ENCODE measurements at places on chromosomes 1 and 21. TPM values are rescaled to one million over a fixed set of nuclear protein-coding genes. Genes with fewer than 3 reads are reported as not detected.
A peak's percentile ranks its signal among the peaks of the same experiment; 100 is the strongest.

DNA sequence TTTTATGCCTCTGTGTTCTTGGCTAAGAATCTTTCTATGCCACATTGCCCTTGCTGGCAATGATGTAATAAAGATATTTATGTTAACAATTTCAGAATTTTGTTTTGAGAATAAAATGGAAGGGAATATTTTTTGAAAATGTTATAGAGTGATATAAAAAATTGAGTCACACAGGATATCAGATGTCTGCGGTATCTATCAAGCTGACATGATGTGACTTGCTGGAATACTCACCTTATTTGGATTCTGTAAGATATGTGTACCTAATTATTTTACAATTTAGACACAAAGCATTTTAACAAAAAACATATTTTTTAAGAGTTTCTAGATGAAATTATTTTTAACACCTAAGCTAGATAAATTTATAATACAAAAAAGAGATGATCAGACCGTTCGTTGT lies 660.0 kb upstream of the B3GALT2 start:
- H3K27me3 ChIP-seq = no peaks in the 10 kb centered on the region
- H3K27ac ChIP-seq = no peak overlapping the region
- no peaks in the 10 kb centered on the region for H3K36me3 ChIP-seq
- no peak for DNase-seq
- no peak overlapping the region for H3K4me3 ChIP-seq

DNA sequence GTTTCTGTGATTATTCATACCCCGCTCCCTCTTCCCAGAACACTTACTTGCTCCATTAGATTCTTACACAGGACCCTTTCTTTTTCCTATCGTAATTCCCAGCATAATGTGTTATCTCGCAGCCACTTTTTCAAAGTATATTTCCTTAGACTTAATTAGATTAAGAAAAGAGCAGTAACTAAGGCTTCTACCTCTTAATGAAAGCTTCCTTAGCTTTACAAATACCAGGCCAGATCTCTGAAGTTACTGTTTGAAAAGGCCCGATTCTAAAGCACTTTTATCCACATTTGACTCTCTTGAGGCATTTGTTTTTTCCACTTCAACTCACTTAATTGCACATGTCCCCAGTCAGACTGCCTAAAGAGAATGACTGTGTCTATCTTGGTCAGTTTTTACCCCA lies 1264.3 kb upstream of the ADGRL2 start:
- H3K27ac ChIP-seq = no peak overlapping the region
- DNase-seq = no peak
- no peaks in the 10 kb centered on the region for H3K36me3 ChIP-seq
- no peak overlapping the region for H3K4me3 ChIP-seq
- H3K27me3 ChIP-seq = no peaks in the 10 kb centered on the region

The AVPR1B gene
- total RNA-seq = not detected

GRCh38 chr21:16159213-16159970 lies 429.6 kb downstream of the USP25 start:
- H3K27me3 ChIP-seq = no peaks in the 10 kb centered on the region
- no peaks in the 10 kb centered on the region for H3K4me1 ChIP-seq
- H3K27ac ChIP-seq = no peak overlapping the region
- H3K4me3 ChIP-seq = no peak overlapping the region

DNA sequence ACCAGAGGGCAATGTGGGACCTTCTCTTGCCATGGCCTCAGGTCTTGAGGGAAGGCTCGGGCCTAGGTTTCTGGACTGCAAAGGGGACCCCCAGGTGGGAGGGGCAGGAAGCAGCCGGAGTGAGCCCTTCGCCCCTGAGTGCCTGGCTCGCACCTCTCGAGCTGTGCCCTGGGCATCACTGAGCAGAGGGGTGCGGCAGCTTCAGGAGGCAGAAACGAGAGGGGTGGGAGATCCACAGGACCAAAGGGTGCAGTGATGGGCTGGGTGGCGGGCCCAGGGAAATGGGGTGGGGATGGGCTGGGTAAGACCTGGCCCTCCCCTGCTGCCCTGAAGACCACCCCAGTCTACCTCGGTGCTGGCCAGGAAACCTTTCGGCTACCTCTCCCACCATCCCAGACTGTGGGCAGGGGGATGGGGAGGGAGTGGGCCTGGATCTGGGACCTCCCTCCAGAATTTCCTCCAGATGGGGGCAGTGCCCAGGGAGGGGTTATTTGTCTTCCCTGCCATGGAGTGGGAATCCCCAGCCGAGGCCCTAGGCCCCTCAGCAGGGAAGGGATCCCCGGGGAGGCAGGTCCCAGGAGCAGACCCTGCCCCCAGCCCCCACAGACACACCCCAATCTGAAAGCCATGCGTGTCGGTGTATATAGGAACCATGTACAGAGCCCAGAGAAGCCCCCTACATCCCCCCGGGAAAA lies 21.3 kb downstream of the A3GALT2 start:
- peaks cover 25% of the 10 kb centered on the region for H3K36me3 ChIP-seq
- H3K4me1 ChIP-seq = no peaks in the 10 kb centered on the region
- H3K4me3 ChIP-seq = no peak overlapping the region
- no peaks in the 10 kb centered on the region for H3K27me3 ChIP-seq
- DNase-seq = no peak
- peak overlapping the region; percentile 32 for H3K27ac ChIP-seq

DNA sequence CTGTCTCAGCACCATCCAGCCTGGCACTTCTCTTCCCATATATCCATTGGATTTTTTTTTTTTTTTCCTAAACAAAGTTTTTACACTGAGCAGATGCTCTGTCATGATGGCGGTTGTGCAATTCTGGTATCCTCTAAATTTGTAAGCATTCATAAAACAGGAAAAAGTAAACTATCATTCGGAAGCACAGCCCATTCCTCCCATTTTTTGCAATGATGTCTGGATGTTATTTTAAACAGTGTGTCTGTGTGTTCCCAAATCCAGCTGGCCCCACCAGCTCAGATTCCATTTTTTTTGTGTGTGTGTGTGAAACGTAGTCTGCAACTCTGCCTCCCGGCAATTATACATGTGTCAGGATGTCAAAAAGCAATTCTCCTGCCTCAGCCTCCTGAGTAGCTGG lies 33.5 kb downstream of the PDPN start:
- H3K36me3 ChIP-seq = no peaks in the 10 kb centered on the region
- H3K4me3 ChIP-seq = no peak overlapping the region
- H3K27me3 ChIP-seq = no peaks in the 10 kb centered on the region
- H3K27ac ChIP-seq = no peak overlapping the region
- no peaks in the 10 kb centered on the region for H3K4me1 ChIP-seq

DNA sequence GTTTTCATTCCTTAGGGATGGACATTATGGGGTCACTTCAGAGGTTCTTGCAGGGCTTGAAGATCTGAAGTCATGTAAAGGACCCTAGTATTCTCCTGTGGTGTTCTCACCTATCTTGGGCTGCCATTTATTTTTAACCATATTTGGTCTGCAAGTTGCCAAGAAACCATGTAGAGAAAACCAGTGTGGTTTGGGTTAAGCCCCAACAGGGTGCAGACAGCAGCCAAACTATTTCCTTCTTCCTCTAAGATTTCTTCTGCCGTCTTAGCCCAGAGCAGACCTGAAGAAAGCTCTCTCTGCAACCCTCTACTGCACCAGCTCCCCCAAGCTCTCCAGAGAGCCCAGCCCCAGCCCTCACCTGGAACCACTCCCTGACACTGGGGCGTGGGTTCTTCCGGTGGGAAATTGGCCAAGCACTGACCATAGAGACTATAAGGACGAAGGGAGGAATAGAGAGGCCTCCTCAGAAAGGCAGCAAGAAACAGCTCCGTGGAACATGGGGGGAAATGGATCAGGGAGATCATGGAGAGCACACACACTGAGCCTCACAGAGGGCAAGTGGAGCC lies 136.6 kb downstream of the SYF2 start:
- H3K36me3 ChIP-seq = no peaks in the 10 kb centered on the region
- no peak overlapping the region for H3K4me3 ChIP-seq
- DNase-seq = no peak
- H3K27ac ChIP-seq = no peak overlapping the region

Data from adrenal gland (tissue), 19 donors.